ENCODE measurements at places on chromosomes 5 and 9.

- peak; percentile 78 for DNase-seq
Measured at GRCh38 chr5:10724781-10725507, 36.1 kb downstream of the DAP start.

GRCh38 chr5:157215514-157216167, 35.0 kb downstream of the ITK start:
- DNase-seq, result no peak

GRCh38 chr9:20593105-20593504, 29.2 kb downstream of the MLLT3 start:
- no peak for DNase-seq

DNA sequence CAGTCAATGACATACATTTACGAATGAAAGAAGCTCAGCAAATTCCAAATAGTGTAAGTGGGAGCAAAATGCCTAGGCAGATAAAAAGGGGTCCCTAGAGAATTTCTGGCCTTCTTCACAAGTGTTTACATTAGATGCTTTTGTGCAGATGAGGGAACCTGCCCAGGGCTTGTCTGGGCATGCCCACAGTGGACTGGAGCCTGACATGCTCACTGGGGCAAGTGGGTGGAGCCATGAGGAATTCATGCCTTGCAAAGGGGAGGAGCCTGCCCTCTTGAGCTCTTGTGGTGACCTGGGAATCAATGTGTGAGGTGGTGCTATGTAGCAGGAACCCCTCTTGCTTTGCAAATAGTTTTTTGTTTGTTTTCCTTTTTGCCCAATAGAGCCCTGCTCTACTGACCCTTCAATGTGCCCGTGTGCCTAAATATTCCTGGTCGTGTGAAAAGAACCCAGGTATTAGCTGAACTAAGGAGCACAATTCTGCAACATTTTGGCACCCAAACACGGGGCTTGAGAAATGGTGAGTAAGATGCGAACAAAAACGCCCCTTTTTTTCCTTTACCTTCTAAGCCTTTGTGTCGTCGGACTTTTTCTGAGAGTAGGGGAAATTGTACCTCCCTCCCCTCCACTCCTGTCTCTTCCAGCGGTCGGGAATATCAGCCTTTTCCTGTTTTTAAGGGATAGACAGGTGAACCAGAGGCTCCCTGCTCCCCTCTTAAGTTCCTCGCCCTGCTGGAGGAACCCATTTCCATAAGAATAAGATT, 433.8 kb upstream of the CDH9 start:
- peak; percentile 8 for DNase-seq

DNA sequence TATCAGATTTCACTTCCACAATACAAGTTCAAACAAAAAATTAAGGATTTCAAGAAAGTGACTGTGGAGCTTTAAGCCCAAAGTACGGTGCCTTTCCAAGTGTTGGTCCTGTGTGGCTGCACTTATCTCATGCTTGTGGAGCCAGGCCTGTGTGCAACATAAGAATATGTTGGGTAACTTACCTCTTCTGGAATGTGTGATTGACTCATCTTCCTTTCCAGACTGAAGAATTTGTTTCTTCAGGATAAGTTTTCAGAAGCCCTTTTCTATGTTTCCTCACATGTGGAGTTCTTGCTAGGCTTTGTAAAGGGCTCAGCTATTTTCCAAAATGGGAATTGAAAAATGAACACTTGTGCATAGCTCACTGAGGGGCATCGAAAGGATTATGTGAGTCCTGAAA, 485.1 kb upstream of the PAPPA start:
- peak; percentile 76 for DNase-seq

GRCh38 chr9:71929223-71929622, 17.8 kb downstream of the C9orf85 start:
- DNase-seq, result peak; percentile 73

DNA sequence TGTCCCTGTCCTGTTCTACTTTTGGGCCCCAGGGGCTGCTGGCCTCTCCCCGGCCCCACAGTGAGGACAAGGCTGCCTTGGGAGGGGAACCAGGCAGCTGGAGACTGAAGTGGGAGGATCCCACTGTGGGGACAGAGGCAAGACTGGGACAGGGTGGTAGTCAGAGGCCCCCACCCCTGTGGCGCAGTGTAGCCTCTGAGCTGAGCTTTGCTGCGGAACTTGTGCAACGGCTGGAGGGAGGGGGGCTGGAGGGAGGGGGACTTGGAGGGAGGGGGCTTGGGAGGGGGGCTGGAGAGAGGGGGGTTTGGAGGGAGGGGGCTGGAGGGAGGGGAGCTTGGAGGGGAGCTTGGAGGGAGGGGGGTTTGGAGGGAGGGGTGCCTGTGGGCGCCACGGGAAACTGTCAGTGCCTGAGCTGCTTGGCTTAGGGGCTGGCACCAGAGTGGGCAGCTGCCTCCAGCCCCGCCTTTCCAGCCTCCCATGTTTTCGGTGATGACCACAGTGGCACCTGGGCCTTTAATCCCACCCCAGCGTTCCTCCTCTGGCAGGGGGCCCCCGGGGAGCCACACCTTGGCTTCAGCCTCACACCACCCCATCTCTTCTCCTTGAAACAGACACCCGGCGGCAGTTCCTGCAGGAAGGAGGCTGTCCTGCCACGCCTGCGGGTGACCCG, 2.3 kb upstream of the FUT7 start:
- DNase-seq, result no peak

DNA sequence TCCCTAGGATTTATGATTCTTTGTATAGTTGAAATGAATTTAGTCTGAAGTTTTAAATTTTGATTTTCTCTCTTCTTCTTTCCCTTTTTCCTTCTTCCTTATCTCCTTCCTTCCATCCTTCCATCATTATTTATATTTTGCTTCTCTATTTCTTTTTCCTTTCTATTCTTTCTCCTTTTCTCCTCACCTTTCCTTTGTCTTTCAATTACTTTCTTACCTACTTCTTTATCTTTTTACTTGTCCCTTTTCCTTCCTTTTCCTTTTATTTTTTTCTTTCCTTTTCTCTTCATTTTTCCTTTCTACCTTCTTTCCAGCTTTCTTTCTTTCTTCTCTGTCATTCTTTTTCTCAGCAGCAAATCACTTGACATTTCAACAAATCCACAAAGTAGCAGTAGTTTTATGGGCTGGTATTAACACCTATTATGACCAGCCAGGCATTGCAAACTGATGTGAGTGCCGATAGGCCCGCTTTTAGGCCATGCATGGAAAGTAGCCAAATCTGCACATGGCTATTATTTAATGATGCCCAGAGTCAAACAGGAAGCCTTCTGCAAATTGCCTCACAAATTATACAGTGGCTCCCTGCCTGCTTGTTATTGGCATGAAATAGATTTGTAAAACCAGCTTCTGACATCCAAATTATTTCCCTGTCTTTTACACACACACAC, 37.1 kb upstream of the NR3C1 start:
- DNase-seq, result peak; percentile 32

- DNase-seq, result no peak
Measured at GRCh38 chr5:57210633-57211032, 36.8 kb downstream of the GPBP1 start.

DNA sequence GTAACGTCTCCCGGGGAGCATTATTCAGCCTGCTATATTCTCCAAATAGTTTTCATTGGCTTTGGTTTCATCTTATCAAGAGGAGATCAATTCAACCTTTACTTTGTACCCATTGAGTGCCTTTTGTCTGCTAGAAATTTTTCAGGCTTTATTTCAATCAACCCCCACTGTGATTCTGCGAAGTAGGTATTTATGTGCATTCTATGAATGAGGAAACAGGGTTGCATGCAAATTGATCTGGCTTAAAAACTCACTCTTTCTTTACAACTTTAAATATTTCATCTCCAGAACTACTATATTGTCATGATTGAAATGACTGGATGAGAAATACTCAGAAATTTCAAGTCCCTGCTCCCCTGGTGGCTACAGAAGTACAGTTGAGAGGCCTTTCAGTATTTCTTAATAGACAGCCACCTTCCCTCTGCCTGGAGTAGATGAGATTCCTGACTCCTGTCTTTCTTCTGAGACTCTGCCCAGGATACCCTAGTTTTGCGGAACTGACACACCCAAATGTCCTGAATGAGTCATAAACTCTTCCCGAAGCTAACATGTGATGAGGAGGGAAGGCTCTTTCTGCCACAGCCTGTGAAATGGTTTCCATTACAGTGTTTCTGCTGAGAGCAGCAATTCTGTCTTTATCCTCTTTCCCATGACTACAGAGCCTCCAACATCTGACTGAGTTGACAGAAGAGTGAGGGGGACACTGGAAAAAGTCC, 52.6 kb upstream of the TNC start:
- peak; percentile 83 for DNase-seq

DNA sequence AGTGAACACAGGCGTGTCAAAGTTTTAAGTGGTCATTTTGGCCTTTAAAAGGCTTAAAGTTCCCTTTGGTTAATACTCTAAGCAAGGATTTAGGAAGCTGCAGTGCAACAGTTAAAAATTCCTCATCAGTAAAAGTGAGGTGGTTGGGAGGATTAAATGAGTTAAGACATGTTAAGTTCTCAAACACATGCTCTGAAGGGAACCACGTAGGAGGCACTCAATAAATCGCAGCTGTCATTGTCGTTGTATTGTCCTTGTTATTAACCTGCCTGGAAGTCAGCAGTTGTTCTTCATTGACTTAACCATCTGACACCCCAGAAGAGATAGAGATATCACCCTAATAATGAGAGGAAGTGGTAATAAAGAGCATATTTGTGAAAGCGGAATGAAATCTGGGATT, 247.5 kb downstream of the MARCHF11 start:
- no peak for DNase-seq

GRCh38 chr5:141743866-141744272, 61.8 kb upstream of the ARAP3 start:
- DNase-seq, result no peak

DNA sequence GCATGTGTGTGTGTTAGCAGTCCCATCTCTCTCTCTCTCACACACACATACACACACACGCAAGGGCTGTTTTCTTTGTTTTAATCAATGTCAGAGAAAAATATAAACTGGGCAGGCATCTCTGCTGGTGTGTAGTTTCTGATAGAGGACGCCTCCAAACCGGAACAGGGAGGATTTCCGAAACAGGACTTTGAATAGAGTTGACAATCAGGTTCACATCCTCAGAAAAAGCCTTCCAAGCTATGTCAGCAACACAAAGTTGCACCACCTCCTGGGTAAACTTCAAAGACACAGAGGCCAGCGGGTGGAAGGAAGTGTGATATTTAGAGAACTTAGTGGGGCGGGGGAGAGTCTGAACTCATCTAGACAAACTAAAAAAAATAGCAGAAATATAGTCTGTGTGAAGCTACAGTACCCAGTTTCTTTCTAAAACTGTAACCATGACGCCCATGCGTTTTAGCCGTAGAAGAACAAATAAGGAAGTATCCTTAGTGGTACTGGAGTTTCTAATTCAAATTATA, 1.2 kb downstream of the ST8SIA4 start:
- no peak for DNase-seq

- DNase-seq, result no peak
Measured at GRCh38 chr5:156497804-156498208, 170.8 kb downstream of the SGCD start.

DNA sequence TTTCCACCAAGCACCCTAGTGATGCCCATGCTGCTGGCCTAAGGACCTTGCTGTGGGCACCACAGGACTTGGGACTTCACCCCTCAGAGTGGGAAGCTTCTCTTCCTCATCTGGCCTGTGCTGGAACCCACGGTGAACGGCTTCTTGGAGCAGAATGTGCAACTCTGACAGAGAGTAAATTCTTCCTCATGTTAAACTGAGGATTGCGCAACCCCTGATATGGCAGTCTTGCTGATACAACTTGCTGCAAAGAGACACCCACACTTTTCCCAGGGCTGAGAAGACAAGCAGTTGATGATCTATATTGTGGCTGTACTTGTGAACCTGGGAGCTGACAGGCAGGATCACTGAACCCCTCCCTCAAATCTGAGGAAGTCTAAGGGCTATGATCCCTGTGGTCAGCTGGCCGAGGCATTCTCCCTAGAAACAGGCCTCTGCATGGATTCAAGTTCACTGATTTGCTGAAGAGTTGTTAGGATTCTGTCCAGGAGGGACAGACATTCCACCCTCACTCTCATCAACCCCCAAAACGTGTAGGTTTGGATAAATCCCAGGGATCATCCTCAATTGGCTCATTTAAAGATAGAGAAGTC, 307.2 kb downstream of the MTRR start:
- no peak for DNase-seq

DNA sequence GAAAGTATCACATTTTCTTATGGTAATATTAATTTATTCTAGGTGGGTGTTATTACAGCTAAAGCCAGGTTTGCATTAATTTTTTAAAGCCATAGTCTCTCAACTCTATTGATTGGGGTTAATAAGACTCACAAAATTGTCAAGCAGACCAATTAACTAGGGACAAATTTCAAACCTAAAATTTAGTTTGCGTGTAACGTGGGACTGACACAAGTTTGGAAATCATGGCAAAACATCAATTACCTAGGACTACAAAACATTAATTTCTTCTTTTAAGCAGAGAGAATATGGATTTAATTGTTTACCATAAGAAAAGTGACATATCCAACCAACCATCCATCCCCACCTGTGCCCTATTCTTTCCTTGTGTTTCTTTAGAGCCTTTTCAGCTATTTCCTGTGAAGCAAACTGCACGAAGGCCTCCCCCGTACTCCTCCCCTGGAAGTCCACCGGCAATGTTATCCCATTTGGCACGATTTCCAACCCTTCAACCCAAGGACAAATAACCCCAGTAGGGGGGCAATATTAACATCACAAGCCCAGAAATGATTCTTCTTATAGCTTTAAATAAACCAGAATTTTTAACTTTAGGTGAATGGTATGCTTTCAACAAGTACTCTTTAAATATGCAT, 4.4 kb downstream of the HNRNPH1 start:
- DNase-seq, result no peak

- no peak for DNase-seq
Measured at GRCh38 chr9:19102181-19102630, 498 bp downstream of the HAUS6 start.

- no peak for DNase-seq
Measured at GRCh38 chr9:21976334-21976875, 17.8 kb downstream of the CDKN2A start.

GRCh38 chr5:58499231-58499630, 8.0 kb downstream of the GAPT start:
- no peak for DNase-seq

- DNase-seq, result no peak
Measured at GRCh38 chr9:134325096-134325812, 1.0 kb upstream of the RXRA start.

DNA sequence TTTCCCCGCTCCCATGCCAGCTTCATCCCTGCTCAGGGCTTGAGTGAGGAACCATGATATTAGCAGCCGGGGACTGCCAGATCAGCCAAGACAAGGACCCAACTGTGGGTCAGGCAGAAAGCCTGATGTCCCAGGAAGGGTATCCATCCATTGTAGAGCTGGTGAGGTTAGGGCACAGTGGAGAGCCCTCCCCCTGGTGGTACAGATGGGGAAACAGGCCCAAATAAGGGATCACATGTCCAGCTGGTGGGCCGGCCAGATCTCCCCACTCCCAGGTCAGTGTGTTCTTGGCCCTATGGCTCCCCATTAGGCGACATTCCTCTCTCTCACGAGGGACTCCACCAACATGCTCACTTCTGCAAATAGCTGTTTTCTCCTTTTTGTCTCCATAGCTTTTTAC, 9.0 kb downstream of the CDX1 start:
- DNase-seq, result no peak

DNA sequence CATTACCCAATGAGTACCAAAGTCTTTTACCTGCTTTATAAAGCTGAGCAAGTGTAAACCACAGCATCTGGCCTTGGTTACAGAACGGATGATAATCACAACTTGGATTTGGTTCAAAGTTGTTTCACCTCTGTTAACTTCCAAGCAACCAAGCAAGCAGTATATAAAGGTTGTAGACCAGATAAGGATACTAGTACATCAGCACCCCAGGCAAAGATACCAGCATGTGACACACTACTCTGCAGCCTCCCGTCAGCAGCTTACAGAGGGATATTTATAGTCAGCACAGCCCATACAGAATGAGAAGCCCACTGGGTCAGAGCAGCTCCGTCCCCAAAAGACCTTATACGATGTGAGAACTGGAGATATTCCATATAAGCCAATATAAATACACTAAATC, 193.3 kb downstream of the SMARCA2 start:
- DNase-seq, result no peak
